RKO (cell line): ENCODE measurements at places on chromosomes 6 and 20.
A peak's percentile ranks its signal among the peaks of the same experiment; 100 is the strongest.

DNA sequence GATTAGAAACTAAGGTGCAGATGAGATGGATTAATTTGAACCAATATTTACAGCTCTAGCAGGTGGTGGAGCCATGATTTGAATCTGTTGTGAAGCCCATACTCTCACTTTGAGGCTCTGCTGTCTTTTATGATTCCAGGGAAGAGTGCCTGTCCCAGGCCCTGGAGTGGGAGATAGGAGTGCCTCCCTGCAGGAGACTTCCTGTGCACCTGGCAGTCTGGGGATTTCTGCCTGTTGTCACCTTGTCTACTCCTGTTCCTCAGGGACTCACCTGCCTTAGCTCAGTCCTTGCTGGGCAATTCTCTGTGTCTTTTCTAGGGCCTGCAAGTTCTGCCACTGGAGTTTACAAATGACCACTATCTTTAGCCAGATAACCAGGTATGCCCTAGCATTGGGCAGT lies 46.3 kb downstream of the SCAND1 start:
- DNase-seq, result no peak

- no peak for DNase-seq
Measured at GRCh38 chr6:16840291-16840690, 79.0 kb upstream of the ATXN1 start.

DNA sequence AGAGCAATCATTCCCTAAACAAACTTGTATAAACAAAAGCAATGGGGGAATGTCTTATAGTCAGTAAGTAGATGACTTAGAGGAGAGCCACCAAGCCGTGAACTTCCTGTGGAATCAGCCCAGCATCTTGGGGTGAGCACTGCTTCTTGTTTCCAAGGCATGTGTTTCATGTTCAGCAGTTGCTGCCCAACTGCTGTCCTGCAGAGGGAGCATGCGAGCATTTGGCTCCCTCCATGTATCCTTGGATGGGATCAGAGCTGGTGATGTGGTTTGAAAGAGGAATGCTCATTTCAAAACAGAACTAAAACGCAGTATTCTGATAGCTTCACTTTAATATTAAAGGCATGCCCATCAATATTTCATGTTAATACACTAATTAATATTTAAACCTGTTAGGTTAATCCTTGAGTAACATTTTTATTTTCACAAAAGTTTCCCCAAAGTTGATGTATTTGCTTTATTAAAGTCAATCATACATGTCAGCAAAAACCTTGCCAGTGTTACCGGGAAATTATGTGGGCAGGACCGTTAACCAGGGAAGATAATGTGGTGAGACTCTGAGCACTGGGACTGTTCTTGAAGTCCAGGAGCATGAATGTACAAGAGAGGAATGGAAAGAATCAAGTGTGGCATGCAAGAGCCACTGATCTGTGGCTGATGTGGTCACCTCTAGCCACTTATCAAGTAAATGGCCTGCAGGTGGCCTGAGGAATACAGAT lies 172.1 kb upstream of the GGTLC1 start:
- peak; percentile 57 for DNase-seq

DNA sequence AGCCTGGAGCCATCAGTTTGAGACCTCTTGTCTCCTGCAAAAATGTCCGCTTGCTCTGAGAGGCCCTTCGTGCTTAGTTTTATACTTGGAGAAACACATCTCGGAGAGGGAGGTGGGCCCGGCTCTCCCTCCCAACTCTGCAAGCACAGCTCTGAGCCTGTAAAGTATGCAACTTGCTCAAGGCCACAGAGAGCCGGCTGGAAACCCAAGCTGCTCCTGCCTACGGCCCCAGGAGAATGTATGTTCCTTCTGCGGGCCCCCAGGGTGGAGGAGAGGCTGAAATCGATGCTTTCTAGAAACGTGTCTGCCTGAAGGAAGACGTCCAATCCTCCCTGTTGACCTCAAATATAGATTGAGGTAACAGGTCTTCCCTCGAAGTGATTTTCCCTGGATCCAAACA lies 205.4 kb downstream of the PREX1 start:
- no peak for DNase-seq

GRCh38 chr20:47622118-47622665 lies 120.5 kb downstream of the NCOA3 start:
- no peak for DNase-seq

DNA sequence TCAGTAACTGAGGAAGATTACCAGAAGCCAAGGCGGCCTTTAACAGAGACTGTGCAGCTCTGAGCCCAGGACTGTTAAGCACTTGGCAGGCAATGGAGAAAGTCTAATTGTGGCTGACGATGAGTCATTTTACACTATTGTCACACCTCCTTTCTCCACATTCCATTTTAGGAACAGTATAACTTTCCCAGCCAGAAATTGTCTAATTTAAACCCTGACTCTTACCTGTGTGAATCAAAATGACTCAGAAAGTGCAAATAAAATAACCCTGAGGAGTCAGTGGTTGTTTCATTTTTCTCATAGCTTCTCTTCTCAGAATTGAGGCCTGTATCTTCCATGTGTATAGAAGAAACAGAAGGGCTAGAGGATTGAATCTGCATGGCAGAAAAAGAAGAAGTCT lies 40.0 kb upstream of the OPN5 start:
- DNase-seq, result peak; percentile 25

DNA sequence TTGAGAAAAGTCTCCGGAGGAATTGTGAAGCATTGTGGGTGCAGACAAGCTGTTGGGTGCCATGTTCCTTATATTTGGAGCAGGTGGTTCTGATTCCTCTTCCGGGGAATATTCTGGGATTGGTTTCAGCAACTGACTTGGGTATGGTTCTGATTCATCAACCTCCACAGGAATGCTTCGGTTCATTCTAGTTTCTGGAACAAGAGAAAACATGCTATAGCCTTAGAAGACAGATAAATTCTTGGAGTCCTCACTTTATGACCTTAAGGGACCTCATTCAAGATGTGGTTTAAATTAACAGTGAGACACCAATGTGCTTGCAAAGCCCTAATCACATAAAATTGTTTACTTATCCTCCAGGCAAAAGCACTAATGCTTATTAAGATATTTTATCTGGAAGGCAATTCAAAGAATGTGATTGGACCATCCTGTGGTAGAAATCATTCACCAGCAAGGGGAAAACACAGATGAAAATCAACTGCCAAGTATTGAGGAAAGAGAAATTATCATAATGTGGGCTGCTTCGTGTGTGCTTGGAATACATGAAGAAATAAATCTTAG lies 13.7 kb downstream of the TRAF3IP2 start:
- DNase-seq, result no peak

DNA sequence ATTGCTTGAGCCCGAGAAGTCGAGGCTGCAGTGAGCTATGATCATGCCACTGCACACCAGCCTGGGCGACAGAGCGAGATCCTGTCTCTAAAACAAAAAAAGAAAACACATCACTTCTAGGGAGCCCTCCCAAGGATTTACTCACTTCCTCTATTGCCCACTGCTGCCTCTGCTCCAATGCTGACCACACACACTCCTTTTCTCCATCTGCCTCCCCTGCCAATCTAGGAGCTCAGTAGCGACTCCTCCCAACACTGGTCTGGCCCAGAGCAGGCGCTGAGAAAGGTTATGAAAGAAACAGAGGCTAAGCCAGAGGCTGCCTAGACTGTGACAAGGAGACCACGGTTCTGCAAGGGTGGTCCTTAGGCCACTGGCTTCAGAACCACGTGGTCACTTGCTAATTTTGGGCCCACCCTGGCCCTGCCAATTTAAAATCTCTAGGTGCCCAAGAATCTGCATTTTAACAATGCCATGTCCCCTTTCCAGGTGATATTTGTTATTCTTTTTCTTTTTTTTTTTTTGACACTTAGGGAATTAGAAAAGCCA lies 1.3 kb upstream of the E2F1 start:
- DNase-seq, result no peak

GRCh38 chr6:137728386-137729349 lies 138.4 kb upstream of the TNFAIP3 start:
- no peak for DNase-seq

DNA sequence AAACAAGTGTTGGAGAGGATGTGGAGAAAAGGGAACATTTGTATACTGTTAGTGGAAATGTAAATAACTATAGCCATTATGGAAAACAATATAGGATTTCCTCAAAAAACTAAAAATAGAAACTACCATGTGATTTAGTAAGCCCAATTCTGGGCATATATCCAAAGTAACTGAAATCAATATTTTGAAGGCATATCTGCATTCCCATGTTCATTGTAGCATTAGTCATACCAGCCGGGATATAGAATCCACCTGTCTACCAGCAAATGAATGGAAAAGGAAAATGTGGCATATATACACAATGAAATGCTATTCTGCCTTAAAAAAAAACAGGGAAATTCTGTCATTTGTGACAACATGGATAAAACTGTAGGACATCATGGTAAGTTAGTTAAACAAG lies 15.3 kb upstream of the C6orf58 start:
- DNase-seq, result no peak

DNA sequence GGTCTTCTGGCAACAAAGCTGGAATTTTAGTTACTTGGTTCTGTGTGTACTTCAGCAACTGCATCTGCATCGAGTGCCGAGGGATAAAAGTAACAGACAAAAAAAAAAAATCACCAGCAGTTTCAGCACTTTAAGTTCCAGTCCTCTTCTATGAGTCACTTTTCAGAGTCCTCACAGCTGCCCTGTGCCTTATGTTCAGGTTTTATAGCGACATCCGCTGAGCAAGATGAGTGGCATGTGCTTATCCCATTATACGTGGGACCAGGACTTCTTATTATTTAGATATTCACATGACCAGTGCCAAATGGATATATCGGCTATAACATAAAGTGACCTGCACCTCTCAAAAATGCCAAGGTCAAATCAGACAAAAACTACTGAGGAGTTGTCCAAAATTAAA lies 242.9 kb downstream of the FOXA2 start:
- peak; percentile 56 for DNase-seq

- DNase-seq, result peak; percentile 46
Measured at GRCh38 chr20:20017844-20018185, 653 bp downstream of the NAA20 start.

- DNase-seq, result no peak
Measured at GRCh38 chr20:54773643-54774000, 298.2 kb downstream of the DOK5 start.

- DNase-seq, result peak; percentile 16
Measured at GRCh38 chr20:21229163-21229562, 74.0 kb upstream of the XRN2 start.

DNA sequence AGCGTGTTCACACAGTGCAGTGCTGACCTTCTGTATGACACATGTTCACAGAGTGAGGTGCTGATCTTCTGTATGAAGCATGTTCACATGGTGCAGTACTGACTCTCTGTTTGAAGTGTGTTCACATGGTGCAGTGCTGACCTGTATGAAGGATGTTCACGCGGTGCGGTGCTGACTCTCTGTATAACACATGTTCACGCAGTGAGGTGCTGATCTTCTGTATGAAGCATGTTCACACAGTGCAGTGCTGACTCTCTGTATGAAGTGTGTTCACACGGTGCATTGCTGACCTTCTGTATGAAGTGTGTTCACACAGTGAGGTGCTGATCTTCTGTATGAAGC lies 10.8 kb upstream of the SERPINB1 start:
- no peak for DNase-seq

- no peak for DNase-seq
Measured at GRCh38 chr6:141321493-141322347, 811.0 kb upstream of the GJE1 start.

- DNase-seq, result peak; percentile 67
Measured at GRCh38 chr20:6940048-6940447, 172.6 kb downstream of the BMP2 start.

- no peak for DNase-seq
Measured at GRCh38 chr6:1665214-1665613, 55.5 kb downstream of the FOXC1 start.

DNA sequence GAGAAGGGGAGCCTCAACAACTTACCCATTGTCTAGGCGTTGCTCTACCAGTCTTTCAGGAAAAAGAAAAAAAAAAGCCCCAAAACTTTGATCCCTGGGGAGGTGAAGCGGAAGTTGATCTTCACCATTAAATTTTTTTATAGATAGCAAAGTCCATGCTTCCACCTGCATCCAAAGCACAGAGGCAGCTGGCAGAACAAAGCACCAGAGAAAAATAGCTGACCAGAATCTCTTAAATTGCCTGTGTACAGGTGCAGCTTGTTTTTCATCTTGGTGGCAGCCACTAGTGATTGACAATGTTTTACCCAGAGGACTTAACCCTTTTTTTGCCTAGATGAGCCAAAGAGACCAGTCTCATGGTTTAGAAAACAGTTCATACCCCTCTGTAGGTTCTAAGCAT lies 86.0 kb downstream of the MYB start:
- DNase-seq, result no peak

GRCh38 chr6:49453221-49453620 lies 9.8 kb downstream of the MMUT start:
- DNase-seq, result peak; percentile 47
